ENCODE measurements at places on chromosomes 16 and 17.

DNA sequence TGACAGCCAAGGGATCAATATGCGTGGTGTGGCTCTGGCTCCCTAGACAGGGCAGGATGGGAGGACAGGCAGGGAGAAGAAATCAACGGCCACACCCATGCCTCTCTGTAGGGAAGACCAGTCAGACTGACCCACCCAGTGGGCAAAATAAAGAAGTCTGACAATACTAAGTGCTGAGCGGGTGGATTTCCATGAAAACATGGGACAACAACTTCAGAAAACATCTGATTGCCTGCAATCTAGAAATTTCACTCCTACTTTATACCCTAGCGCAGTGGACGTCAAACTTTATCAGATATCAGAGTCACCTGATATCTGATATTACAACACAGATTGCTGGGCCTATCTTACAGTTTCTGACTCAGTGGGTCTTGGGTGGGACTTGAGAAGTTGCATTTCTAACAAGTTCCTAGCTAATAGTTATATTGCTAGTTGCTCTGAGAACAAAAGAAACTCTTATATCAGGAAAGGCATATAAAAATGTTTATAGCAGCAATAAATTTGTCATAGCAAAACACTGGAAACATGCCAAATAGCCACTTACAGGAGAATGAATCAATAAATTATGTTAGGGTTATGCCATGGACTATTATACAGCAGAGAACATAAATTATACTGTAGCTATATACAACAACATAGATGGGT is 38.4 kb downstream of the C17orf67 start:
- DNase-seq, result no peak

DNA sequence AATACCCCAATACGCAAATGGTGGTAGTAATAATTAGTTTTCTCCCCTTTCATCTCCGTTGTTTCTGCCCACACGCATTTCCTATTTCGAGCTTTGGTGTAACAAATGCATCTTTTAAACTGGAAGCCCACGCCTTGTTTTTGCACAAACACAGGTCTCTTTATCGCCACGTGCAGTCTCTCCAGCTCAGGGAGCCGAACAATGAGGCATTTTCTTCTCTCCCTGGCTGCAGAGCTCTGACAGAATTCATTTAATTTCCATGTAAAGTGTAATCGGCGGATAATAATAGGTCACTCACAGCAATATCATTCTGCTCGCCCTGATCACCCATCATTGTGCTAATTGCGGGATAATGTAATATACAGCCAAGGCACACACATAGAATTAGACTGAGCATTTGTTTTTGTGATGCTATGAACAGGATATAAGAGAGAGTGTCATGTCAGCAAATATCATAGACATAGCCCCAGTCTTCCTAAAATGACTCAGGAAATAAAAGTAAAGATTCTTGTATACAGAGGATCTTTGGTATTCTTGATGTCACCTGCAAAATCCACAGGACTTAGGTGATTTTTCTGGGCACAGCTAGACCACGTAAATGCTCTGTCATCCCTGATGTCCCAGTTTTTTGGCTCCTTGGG is 452.6 kb upstream of the CDH11 start:
- no peak for DNase-seq

- no peak for DNase-seq
Observed at GRCh38 chr16:89146211-89147005, 25.1 kb upstream of the CDH15 start.

- no peak for DNase-seq
Observed at GRCh38 chr17:62366191-62366590, 14.2 kb upstream of the EFCAB3 start.

GRCh38 chr17:804541-805435 is 22.6 kb downstream of the MRM3 start:
- DNase-seq, result no peak

DNA sequence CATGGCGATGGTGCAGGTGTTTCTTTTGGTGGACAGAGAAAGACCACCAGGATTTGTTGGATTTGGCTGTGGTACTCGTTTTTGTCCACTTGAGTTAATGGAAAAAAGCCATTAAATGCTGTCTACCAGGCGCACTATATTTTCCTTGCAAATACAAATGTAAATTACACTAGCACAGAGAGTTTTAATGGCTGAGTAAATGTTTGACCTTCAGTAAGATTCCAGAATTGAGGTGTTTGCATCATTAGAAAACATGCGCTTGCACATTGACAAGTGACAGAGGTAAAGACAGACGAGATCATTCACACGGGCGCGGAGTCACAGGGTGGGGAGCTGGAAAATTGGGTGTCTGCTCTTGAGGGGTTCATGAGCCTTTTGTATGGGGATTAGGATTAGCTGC is 53.5 kb upstream of the AKTIP start:
- DNase-seq, result no peak

DNA sequence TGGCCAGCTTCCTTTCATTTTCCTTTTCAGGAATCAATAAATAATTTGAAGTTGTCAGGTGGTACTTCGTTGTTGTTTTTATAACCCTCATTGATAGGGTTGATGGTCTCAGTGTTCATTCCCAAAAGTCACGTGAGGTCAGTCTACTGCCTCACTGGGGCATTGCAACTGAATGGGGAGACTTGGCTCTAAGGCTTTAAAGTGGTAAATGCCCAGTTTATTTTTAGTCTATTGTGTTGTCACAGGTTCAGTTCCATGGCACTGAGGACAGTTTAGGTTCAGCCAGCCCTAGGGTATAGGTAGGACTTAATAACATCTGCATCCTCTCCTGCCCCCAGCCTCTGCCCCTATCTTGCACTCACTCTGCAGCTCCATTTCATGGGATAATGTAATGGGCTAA is 33.5 kb upstream of the NGFR start:
- no peak for DNase-seq

DNA sequence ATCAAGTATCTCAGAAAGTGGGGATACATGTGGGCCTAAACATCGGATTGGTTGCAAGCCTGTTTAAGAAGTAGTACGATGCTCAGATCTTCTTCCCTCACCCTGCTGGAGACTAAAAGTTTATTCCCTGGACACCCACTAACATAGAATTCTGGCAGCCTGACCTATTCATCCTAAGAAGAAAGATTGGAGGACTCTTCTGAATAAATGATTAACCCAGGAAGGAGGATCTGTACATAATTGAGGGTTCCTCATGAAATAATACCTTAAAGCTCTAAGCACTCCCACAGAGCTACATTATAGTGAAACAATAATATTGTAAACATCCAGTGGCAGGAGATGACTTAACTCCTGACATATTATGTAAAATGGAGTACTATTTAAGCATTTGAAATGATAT is 111.7 kb downstream of the NLK start:
- no peak for DNase-seq

DNA sequence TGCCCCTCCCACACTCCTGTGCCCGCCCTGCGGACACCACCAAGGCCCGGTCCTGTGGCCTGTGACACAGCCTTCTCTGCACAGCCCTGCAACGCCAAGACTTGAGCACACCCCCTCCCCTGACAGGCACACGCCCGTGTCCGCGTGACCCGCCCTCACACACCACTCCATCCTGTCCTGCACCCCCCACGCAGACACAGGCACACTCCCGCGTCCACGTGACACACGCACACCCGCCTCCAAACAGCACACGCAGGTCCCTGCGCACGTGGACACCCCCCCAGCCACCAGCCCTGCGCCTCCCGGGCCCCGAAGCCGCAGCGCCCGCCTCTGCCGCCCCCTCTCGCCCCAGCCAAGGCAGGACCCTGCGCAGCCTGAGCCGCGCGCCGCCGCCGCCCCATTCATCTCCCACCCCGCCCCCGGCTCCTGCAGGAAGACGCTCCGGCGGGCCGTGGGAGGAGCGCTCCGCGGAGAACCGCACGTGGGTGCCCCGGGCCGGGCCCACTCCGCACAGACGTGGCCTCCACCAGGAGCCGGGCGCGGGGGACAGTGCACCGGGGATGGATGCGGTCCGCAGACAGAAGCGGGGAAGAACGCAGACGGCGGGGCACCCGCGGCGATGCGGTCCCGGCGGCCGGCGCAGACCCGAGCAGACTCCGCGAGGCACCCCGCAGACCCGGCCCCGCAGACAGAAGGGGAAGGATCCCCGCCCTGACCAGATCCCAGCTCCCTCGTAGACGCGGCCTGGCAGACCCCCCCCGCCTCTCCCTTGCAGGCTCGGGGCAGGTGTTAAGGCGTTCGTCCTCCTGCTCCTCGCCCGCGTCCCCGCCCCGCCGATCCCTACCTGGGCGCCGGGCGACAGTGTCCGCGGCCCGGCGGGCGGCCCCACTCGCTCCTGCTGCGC is 506 bp downstream of the CAMKK1 start:
- peak; percentile 73 for DNase-seq

GRCh38 chr16:20704281-20704680 is 6.8 kb upstream of the ACSM1 start:
- DNase-seq, result no peak

- no peak for DNase-seq
Observed at GRCh38 chr17:38921756-38922411, 3.5 kb upstream of the LASP1NB start.

DNA sequence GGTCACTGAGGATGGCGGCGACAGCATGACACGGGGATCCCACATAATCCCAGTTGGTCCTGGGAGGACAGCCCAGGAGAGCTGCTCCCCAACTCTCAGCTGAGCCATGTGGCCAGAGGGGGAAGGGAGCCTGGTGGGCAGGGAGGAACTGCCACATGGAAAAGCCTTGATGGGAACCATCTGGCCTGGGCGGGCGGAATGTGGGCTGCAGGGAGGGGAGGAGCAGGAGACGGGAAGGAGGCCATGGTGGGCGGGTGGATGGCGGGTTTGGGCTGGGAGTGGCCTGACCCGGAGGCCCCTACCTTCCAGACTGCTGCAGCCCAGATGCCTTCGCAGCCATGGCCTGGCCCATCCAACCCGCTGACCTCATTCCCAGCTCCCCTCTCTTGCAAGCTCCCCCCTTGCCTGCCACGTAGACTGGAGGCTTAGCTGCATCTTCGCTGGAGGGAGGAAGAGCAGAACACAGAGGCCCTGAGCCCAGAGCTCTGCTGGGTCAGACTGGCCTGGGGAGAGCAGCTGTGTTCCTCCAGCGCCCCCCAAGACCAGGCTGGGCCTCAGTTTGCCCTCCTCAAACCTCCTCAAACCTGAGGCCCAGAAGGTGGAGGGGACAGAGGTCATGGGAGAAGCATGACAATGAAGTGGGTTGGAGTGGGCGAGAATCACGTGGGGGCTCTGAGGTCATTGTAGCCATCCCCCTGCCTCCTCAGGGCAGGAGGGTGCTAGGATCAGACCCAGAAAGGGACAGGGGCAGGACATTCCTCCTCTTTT is 8.2 kb upstream of the COL1A1 start:
- no peak for DNase-seq

GRCh38 chr16:77618951-77619350 is 103.4 kb upstream of the NUDT7 start:
- DNase-seq, result no peak

GRCh38 chr16:17143546-17144419 is 327.0 kb downstream of the XYLT1 start:
- DNase-seq, result no peak

GRCh38 chr17:630801-631200 is 83.8 kb downstream of the VPS53 start:
- no peak for DNase-seq

- DNase-seq, result peak; percentile 89
Observed at GRCh38 chr17:51121620-51122472, 1.2 kb upstream of the SPAG9 start.

- no peak for DNase-seq
Observed at GRCh38 chr17:75548813-75549212, 23.3 kb downstream of the LLGL2 start.
